Activated CD8-positive, alpha-beta memory T cell treated with anti-CD3 and anti-CD28 coated beads, Interleukin-2, amount 50 U/mL, for 48 hours (primary cell): ENCODE measurements at places on chromosomes 11 and 22.
A peak's percentile ranks its signal among the peaks of the same experiment; 100 is the strongest.

DNA sequence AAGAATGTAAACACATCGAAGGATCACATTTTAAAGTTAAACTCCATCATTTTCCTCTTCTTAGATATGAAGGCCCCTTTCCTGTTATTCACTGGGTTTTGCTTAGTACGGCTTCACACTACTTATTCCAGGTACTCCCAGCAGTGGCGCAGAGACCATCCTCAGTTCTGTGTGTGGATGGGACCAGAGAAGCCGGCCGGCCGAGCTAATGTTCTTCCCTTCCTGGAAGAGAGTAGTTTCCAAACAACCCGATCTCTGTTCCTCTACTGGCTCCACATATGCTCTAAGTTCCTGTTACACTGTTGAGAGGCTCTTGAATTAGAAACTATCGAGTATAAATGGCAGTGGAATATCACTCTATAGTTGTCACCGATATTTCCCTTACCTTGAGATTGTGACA lies 684 bp upstream of the NFRKB start:
- no peak for DNase-seq

DNA sequence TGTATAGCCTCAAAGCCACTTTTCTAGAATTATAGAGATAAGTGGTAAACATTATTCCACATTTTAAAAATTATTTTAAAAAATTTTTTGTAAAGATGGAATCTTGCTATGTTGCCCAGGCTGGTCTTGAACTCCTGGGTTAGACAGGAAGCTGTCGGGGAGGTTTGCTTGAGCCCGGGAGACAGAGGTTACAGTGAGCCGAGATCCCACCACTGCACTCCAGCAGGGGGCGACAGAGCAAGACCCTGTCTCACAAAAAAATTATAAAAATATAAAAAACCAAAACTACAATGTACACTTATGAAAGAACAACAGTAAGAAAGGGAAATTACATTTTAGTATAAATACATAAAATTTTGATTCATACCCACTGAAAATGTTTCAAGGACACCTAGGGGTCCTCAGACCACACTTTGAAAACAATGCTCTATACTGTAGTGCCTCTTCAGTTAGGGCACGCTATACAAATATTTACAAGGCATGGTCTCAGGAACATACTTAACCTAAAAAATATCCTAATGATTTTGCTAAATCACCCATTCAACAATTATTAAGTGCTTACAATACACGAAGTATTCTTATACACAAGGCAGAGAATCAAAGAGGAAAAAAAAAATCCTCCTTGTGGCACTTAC lies 111.2 kb downstream of the MRTFA start:
- peak; percentile 87 for DNase-seq

GRCh38 chr11:63791495-63792167 lies 21.6 kb upstream of the SPINDOC start:
- no peak for DNase-seq

- no peak for DNase-seq
Observed at GRCh38 chr11:79262221-79262620, 178.6 kb downstream of the TENM4 start.

GRCh38 chr11:126188332-126189108 lies 22.9 kb downstream of the RPUSD4 start:
- DNase-seq, result no peak

GRCh38 chr11:4672470-4672869 lies 25.2 kb downstream of the OR51E2 start:
- DNase-seq, result no peak

GRCh38 chr11:14306481-14306880 lies 52.5 kb downstream of the RRAS2 start:
- DNase-seq, result no peak

DNA sequence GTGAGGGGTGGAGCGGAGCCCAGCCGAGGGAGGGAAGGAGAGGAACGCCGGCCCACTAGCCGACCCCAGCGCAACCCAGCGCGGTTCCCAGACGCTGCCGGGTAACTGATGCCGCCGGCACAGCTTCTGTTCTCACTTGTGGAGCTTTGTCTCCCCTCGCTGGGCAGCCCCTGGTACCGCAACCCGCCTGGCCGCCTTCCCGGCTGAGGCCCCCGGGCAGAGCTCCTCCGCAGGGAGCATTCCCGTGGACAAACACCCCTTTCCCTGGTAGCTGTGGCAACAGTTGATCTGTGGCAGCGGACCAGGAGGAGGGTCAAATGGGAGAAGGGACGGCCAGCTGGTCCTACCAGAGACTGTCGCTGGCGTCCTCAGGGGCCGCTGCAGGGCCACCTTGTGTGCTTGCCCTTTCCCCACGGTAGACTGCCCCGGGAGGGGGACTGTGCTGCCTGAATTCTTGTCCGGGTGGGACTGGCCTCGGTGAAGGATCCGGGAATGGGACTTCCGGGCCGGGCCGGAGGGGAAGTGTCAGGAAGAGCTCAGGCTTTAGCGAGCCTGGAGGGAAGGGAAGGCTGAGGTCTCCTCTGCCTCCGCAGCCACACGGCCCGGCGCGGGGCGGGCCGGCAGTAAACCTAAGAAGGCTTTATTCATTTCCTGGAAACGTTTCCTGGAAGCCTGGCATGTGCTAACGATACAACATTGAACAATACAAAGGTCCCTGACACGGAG lies 468.0 kb downstream of the OPCML start:
- DNase-seq, result peak; percentile 58
